ENCODE measurements at places on chromosomes 13 and 19. TPM values are rescaled to one million over a fixed set of nuclear protein-coding genes. Genes with fewer than 3 reads are reported as not detected.

Gene CEACAM4
- total RNA-seq = not detected

Gene ATP7B
- 2.9 TPM for total RNA-seq

Gene GSX1
- not detected for total RNA-seq

Gene ZNF726
- total RNA-seq = 0.45 TPM

Gene ICAM5
- total RNA-seq = 0.93 TPM

Gene EXOC3L2
- 1.6 TPM for total RNA-seq

Gene CALR3
- total RNA-seq = not detected

Gene ZFP36
- total RNA-seq = 290 TPM

Gene LGALS4
- total RNA-seq = 0.53 TPM

Gene ACP5
- 0.18 TPM for total RNA-seq

Gene ADM5
- 5.7 TPM for total RNA-seq

Gene ATP4B
- total RNA-seq = not detected

Gene ZNF415
- not detected for total RNA-seq

Gene OR7G2
- total RNA-seq = not detected

Gene SPART
- total RNA-seq = 24.6 TPM

Gene FDX2
- total RNA-seq = 29.3 TPM

Gene LRRC4B
- 0.59 TPM for total RNA-seq

Gene PLVAP
- total RNA-seq = not detected

Gene ZNF829
- total RNA-seq = 0.44 TPM

Gene PGLYRP2
- not detected for total RNA-seq

Gene SIGLEC10
- not detected for total RNA-seq

Gene HOOK2
- 10.9 TPM for total RNA-seq

Gene LIPE
- 1.6 TPM for total RNA-seq

Gene CYP2A7
- not detected for total RNA-seq
